ENCODE measurements at places on chromosomes 16 and 17.

DNA sequence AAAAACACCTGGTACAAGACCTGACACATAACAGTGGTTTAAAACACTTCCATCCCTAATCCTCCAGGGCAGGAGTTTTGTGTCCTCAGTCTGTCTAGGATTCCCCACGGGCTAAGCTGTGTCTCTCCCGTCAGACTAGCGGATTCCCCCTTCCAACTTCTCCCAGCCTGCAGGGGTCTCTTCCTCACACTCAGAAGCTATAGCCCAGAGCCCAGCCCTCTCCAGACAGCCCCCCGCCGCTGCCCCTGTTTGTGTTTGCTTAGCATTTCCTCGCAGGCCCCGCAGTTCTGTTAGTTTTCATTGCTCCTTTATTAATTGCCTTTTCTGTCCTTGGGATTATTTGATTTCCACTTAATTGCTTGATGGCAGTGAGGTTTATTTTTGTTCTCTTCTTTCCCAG, 91.2 kb downstream of the TMEM132E start:
- DNase-seq, result no peak

- DNase-seq, result no peak
Measured at GRCh38 chr17:30545024-30545423, 67.8 kb downstream of the GOSR1 start.

- peak; percentile 76 for DNase-seq
Measured at GRCh38 chr17:3964203-3965117, at the start of gene ATP2A3. ATP2A3 (minus strand) TSS chr17:3964437; CDS start chr17:3964291, 146 bp downstream.

GRCh38 chr16:83271970-83272575, 535.7 kb upstream of the HSBP1 start:
- DNase-seq, result no peak

DNA sequence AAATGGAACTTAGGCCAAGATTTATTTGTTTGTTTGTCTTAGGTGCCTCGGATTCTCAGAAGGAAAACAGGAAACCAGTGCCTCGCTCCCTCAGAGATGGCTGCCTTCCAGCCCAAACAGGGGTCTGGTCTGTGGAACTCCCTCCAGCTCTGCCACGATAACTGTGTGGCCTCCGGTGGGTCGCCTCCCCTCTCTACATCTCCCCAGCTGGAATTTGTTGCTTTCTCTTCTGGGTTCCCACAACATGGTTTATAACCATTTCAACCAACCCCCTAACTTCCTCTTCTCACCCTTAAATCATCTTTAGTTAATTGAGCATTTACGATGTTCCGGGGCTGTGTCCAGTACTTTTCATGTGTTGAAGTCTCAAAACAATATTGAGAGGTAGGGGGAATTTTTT, 30.9 kb upstream of the PLLP start:
- no peak for DNase-seq

- DNase-seq, result no peak
Measured at GRCh38 chr17:8350339-8350738, 10.7 kb downstream of the ODF4 start.

DNA sequence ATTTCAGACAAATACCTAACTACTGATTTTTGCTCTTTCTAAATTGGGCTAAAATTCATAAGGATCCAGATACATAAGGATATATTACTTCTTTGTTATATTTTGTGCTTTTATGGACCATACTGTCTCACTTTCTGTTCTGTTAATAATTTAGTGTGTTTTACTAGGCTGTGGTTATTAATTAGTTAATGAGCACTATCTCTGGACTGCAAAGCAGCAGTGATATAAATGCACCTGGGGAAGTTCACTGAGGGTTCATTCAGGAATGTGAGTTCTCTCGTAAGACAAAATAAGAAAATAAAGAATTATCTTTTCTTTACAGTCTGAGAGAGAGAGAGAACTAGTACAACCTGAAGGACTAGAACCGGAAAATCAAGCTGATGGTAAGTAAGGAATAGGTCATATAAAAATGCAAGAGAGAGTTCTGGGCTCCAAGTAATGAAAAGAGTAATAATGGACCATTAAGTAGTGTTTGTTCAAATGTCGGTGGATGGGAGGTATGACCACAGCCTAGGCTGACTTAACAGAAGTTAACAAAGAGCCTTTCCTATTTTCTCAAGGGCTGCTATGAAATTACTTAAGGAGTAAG, 55.6 kb downstream of the IKZF3 start:
- no peak for DNase-seq

DNA sequence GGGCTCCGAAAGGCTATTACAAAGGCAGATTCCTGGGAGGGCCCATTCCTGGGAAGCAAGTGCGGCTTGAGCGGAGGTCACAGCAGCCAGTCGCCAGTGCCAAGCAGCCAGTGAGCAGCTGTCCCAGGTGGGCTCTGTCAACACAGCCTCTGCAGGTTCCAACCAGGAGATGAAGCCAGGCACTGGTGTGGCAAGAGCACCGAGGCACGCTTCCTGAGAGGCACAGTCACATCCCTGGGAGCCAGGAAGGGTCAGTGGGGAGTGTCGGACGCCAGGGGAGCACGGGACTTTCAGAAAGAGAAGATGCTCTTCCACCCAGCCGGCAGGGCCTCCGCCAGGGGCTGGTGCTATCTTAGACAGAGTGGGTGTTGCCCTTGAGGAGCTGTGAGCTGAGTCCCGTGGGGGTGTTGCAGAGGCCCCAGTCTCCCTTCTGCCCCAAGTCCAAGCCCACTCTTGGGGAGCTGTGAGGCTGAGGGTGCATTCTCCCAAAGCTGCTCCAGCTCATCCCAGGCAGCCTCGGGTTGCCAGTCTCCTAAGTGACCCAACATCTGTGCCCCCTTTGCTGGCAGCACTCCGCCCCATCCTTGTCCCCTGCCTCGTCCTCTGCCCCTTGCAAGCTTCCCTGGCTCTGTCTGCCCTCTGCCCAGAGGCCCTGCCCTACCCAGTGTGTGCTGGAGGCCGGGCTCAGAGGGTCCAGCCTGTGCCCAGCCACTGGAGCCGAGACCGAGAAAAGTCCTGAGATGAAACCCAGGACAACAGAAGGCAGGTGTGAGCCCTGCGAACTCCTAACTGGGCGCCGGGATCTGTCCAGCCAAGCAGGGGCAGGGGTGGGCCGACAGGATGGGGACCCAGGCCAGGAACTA, 6.6 kb downstream of the UBALD1 start:
- no peak for DNase-seq

DNA sequence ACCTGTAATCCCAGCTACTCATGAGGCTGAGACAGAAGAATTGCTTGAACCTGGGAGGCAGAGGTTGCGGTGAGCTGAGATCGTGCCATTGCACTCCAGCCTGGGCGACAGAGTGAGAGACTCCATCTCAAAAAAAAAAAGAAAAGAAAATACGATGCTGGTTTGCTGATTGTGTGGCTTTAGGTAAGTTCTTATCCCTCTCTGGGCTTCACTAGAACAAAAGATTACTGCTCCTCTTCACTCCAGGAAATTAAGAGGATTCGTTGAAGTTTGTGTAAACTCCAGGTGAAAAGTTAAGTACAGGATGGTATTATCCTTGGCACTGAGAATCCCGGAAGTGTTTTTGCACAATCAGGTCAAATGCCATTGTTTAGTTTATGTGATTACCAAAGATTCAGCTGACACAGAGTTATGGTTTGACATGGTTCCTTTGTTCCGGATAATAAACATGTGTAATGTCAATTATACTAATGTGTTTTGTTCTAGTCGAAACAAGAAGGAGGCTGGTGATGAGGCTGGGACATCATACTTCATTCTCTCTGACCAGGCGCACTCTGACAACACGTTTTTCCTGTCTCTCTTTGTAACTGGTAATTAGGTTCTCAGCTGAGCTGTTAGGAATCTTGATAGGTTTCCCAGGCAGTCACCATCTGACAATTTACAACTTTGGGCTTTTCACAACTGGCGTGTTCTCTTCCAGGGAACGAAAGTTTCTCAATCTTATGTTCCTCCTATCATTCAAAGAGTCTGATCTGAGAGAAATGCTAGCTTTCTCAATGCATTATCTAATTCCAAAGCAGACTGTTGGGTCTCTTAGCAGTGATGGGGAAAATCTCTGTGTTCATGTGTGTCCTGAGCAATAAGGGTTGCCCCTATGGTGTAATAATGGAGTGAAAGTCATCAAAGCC, 10.8 kb upstream of the TAOK1 start:
- DNase-seq, result no peak

DNA sequence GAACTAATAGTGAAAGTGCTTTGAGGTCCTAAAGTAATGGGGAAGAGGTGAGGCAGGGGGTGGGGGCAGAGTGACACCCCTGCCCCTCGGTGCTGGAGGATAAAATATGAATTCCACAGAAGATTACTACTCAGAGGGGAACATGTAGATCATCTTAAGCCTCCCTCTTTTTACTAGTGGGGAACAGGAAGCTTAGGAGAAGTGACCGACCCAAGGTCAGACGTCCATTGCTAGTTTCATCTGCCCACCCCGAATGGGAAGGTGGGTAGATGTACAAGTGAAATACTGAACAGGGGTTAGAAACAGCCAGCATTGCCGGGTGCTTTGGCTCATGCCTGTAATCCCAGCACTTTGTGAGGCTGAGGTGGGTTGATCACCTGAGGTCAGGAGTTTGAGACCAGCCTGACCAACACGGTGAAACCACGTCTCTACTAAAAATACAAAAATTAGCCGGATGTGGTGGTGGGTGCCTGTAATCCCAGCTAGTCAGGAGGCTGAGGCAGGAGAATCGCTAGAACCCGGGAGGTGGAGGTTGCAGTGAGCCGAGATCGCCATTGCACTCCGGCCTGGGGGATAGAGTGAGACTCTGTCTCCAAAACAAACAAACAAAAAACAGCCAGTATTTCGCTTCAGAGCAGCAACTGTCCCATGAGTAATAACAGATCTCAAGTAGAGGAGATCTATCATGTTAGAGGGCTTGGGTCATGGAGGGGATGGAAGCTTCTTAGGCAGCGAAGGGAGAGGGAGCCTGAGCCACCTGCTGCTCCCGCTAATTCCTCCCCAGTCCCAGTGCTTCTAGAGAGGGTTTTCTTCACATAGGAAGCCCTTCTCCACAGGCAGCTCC, 1.2 kb upstream of the NR1D1 start:
- DNase-seq, result no peak

GRCh38 chr17:61149862-61150362, 249.7 kb upstream of the TBX2 start:
- DNase-seq, result peak; percentile 67

DNA sequence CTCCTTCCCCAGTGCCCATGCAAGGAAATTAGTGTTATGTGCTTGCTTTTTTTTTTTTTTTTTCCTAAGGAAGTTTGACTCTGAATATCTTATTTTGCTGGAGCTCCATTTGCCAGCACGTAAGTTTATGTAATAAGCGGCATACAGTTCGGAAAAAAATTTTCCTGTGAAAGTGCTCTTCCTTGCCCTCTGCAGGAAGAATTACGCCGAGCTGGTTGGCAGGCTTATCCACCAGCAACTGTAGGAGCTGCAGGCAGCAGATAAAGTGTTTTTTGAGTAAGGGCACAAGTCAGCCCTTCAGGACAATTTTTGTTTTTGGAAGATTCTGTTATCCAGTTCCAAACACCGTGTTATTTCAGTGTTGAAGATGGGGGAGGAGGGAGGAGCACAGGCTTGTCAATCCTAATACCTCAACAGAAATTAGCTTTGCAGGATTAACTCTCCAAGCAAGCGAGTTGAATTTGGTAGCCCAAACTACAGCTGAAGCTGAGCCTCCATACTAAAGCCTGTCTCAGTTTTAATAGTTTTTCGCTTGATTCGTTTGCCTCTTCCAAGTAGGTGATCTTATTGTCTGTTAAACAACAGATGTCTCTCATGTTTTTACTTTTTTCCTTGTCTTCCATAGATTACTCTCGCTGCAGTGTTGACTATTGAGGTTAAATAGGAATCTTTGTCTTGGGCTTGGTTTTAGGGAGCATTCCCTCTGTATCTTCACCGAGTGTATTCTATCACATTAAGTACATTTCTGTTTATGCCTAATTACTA, 1.1 kb downstream of the SPECC1 start:
- peak; percentile 43 for DNase-seq

All from NCI-H1417 (cell line).